Nucleus accumbens (tissue), 56 donors: ENCODE measurements at places on chromosomes 6 and 20.

DNA sequence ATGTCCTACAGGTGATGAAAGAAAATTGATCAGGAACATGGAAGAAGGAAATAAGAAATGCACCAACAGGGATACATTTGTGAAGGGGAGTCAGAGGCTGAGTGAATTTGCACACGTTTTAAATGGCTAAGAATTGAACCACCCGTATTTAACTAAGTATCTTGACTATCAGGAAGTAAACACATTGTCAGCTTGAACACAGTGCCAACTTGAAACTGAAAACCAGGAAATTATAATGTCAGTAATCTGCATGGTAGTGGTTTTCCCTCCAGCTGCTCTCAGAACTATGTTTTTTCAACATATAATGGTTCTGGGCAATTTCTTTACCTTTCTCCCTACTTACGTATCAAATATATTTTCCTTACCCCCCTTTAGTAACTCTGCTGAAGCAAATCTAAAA, 366.5 kb upstream of the POU3F2 start:
- DNase-seq = no peak

DNA sequence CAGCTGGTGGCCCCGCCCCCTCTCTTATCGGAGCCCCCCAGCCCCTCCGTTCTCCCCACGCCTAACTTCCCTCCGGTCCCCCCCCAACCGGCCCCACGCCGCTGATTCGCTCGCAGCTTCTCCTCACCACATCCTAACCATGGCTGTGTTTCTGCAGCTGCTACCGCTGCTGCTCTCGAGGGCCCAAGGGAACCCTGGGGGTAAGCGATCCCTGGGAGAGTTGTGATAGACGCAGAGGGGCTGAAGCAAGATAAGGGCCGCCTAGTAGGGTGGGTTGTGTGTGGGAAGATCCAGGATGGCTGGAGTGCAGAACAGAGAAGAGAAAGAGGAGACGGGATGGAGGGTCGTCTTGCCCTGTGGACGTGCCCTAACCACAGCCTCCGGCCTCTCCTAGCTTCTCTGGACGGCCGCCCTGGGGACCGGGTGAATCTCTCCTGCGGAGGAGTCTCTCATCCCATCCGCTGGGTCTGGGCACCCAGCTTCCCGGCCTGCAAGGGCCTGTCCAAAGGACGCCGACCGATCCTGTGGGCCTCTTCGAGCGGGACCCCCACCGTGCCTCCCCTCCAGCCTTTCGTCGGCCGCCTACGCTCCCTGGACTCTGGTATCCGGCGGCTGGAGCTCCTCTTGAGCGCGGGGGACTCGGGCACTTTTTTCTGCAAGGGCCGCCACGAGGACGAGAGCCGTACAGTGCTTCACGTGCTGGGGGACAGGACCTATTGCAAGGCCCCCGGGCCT, at the start of gene MPIG6B:
TSS of gene MPIG6B (plus strand) at position 129 of the 735 bp plus-strand sequence. CDS start at position 140, 11 bp downstream.
- no peak for DNase-seq

DNA sequence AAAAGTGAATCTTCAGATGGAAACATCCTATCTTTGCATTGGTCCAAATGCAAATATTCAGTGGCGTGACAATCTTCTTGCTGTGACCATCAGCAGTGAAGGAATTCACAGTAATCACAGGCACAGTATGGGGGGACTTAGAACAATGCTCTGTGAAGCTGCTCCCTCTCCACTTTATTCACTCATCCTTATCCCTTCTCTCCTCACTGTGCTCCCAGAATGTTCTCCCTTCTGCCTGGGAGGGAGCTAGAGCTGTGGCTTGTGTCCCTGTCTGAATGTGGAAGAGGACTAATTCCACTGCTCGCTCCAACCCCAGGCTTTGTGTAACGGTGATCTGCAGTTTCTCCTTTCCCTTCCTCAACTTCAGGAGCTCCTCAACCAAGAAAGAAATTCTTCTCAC, 243.7 kb downstream of the ALDH8A1 start:
- no peak for DNase-seq

GRCh38 chr6:16783509-16783908, 22.2 kb upstream of the ATXN1 start:
- DNase-seq = no peak
